Melanocyte of skin (primary cell): ENCODE measurements at places on chromosomes 2 and 18. TPM values are rescaled to one million over a fixed set of nuclear protein-coding genes. Genes with fewer than 3 reads are reported as not detected.

CRYGD gene
- 0.33 TPM in 1 of 2 replicates, not detected in the other for total RNA-seq

INSIG2 gene
- total RNA-seq: 4.1 and 5.5 TPM in 2 replicates

ABCB11 gene
- total RNA-seq: not detected in 2 replicates

SALL3 gene
- 0.15 and 2.3 TPM in 2 replicates for total RNA-seq

CYP27A1 gene
- total RNA-seq: 167 and 184 TPM in 2 replicates

STEAP3 gene
- 3.6 and 6.5 TPM in 2 replicates for total RNA-seq

TUBB8B gene
- total RNA-seq: 0.67 TPM in 1 of 2 replicates, not detected in the other

DLGAP1 gene
- total RNA-seq: 37.6 and 47.8 TPM in 2 replicates

PID1 gene
- under 0.01 and 0.77 TPM in 2 replicates for total RNA-seq

TXNDC2 gene
- not detected in 2 replicates for total RNA-seq

FBLN7 gene
- total RNA-seq: 1.00 and 1.2 TPM in 2 replicates

EMX1 gene
- total RNA-seq: not detected in 2 replicates

PTCD3 gene
- total RNA-seq: 76.4 and 137 TPM in 2 replicates

LCT gene
- total RNA-seq: under 0.01 TPM in 1 of 2 replicates, not detected in the other

DUSP28 gene
- total RNA-seq: 4.4 and 5.5 TPM in 2 replicates

ALK gene
- 1.3 and 3.9 TPM in 2 replicates for total RNA-seq

SLC9A4 gene
- total RNA-seq: not detected in 2 replicates

AAK1 gene
- 23.6 and 28.8 TPM in 2 replicates for total RNA-seq

TGFA gene
- total RNA-seq: 0.15 and 0.33 TPM in 2 replicates

ABCA12 gene
- total RNA-seq: 0.34 and 0.36 TPM in 2 replicates

DBI gene
- 172 and 192 TPM in 2 replicates for total RNA-seq

PRKAG3 gene
- total RNA-seq: not detected in 2 replicates

REG1A gene
- total RNA-seq: not detected in 2 replicates

UGT1A6 gene
- total RNA-seq: not detected in 2 replicates

UGT1A8 gene
- total RNA-seq: not detected in 2 replicates

TMEM247 gene
- total RNA-seq: not detected in 2 replicates
